ENCODE measurements at places on chromosomes 16 and 17.

GRCh38 chr17:43723697-43724359 lies 34.8 kb downstream of the SOST start:
- DNase-seq: no peak

GRCh38 chr17:77848257-77848656 lies 110.2 kb upstream of the TNRC6C start:
- peak; percentile 37 for DNase-seq

DNA sequence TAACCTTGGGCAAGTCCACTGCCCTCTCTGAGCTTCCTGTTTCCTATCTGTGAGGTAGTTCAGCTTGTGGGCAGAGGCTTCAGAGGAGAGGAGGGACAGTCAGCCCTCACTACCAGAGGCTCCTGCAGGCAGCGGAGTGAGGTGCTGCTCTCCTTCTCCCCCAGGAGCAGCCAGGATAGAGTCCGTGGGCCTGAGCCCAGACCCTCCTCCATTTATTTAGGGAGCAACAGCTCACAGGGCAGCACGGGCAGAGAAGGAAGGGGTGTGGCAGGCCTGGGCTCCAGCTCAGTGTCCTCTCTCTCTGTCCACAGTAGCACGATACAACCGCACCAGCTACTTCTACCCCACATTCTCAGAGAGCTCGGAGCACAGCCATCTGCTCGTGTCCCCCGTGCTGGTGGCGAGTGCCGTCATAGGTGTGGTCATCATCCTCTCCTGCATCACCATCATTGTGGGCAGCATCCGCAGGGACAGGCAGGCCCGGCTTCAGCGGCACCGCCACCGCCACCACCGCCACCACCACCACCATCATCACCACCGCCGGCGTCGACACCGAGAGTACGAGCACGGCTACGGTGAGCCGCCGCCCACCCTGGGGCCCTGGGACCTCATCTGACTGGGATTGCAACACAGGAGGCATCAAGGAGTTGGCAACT lies 42.3 kb downstream of the BEAN1 start:
- no peak for DNase-seq

GRCh38 chr16:30075503-30076275 lies at the start of gene PPP4C:
Gene PPP4C, plus strand, starts transcription at chr16:30075994. Its CDS starts 384 bp downstream, at chr16:30076378.
- peak; percentile 87 for DNase-seq

DNA sequence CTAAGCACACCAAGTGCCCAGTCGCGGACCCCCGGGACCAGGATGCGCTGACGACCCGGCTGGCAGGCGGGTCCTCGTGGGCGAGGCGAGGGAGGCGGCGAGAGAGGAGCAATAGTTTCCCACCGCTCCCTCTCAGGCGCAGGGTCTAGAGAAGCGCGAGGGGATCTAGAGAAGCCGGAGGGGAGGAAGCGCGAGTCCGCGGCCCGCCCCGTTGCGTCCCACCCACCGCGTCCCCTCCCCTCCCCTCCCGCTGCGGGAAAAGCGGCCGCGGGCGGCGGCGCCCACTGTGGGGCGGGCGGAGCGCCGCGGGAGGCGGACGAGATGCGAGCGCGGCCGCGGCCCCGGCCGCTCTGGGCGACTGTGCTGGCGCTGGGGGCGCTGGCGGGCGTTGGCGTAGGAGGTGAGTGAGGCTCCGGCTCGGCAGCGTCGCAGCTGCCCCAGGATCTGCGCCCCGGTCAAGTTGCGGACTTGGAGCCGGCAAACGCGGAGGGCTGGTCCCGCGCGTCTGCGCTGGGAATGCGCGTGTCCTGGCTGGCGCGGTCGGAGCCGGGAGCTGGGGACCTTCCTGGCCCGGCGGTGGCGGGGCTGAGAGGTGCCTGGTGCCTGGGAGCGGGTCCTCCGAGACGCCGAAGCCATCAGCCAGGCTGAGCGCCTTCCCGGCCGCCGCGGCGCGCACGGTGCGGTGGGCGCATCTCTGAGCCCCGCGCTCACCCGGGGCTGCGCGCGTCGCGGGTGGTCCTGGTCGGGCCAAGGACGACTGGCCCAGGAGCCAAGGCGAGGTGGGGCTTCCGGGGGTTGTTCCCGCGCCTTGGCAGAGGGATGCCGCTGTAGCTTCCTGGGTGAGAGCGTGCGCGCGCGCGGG lies at the start of gene ITGB3:
TSS of gene ITGB3 (plus strand) at position 287 of the 862 bp plus-strand sequence. CDS start at position 322, 35 bp downstream.
- peak; percentile 71 for DNase-seq

- no peak for DNase-seq
Observed at GRCh38 chr17:10761281-10761680, 31.5 kb upstream of the TMEM220 start.
